ENCODE measurements at places on chromosomes 11 and 22.

- no peak for DNase-seq
These were observed 4.2 kb downstream of the FAR1 start for GRCh38 chr11:13672576-13673210.

DNA sequence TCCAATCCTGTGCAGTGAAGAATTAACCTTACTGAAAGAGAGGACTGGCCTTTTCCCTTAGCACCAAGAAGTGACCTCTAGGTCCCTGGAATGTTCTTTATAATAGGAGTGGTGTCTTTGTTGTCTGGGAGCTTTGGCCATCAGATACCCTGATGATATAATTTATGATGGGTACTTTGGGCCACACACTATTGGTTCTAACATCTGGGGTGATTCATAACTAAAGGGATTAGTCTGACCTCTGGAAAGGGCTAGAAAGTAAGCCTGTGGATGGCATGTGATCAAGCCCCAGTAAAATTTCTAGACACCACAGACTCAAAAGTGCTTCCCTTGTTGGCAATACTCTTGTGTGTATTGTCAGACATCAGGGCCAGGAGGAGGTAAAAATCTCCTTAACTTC lies 891.2 kb downstream of the KCNA4 start:
- no peak for DNase-seq

DNA sequence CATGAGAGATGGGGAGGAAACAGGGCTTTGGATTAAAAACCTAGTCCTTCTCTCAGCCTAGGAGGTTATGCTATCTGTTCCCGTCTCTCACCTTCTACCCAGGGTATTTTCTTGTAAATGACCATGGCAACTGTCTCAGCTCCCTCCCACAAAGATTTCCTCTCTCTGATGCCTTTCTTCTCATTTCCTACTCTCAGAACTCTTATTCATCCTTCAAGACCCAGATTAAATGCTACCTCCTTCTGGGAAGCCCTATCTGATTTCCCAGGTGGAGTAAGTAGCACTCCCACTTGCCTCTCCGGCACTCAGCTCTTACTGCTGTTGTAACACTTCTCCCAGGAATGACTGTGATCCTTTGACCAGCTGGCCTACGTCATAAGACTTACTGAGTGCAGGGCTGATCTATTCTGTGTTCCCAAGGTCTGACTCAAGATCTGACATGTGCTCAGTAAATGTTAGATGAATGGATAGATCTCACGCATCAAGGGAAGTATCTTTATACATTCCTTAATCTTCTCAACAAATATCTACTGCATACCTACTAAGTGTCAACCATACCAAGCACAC lies 175.0 kb downstream of the TENM4 start:
- no peak for DNase-seq

- DNase-seq, result no peak
These were observed 18.5 kb upstream of the OR8G1 start for GRCh38 chr11:124222407-124222806.

DNA sequence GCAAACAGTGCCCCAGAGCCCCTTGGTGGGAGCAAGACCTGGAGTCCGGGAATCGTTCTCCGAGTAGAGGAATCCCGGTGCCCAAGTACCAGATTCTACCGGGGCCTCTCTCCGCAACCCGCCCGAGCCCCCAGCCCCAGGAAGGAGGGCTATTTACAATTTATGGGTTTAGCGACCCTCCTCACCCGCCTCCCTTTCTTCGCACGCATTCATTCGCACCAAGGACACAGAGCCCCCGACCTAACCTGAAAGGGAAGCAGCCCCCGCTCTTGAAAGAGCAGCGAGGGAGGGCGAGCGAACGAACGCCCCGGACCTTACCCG lies 628 bp downstream of the LRP4 start:
- no peak for DNase-seq

- DNase-seq, result no peak
These were observed 39.4 kb upstream of the DDI1 start for GRCh38 chr11:103997082-103997481.
